ENCODE measurements at places on chromosomes 6 and 20.
A peak's percentile ranks its signal among the peaks of the same experiment; 100 is the strongest.

DNA sequence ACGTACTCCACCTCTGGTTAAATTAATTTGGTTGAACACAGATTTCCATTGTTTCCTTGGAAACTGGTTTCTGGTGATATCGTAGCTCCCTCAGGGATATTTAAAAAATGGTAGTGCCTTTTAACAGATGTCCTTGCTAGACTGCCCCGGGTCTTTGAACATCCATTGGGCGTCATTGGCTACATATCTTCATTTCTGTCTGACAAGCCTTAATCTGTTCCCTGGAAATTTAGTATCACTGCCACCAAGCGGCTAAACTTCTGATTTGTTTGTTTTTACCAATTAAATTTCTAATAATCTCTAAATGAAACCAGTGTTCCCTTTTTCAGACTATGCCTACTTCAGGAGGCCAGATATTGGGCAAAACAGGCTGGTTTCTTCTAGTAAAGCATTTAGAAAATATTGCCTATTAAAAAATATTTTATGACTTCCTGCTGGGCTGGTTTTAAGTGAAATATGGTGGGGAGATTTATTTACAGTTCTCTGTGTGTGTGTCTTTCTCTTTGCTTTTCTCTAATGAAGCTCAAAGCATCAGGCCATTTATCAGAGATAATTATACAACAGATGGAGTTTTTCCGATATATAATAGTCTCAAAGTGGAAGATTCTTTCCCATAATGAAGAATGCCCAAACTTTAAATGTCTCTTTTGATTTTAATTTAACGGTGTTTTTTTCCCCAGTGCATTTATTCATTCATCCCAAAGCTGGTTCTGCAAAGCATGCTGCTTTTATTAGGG, 249.5 kb downstream of the ZFAND3 start:
- no peak for DNase-seq

GRCh38 chr20:4748847-4749246, 27.1 kb downstream of the PRND start:
- DNase-seq, result no peak

- DNase-seq, result peak; percentile 32
Measured at GRCh38 chr20:58647796-58648501, 3.1 kb upstream of the STX16 start.

DNA sequence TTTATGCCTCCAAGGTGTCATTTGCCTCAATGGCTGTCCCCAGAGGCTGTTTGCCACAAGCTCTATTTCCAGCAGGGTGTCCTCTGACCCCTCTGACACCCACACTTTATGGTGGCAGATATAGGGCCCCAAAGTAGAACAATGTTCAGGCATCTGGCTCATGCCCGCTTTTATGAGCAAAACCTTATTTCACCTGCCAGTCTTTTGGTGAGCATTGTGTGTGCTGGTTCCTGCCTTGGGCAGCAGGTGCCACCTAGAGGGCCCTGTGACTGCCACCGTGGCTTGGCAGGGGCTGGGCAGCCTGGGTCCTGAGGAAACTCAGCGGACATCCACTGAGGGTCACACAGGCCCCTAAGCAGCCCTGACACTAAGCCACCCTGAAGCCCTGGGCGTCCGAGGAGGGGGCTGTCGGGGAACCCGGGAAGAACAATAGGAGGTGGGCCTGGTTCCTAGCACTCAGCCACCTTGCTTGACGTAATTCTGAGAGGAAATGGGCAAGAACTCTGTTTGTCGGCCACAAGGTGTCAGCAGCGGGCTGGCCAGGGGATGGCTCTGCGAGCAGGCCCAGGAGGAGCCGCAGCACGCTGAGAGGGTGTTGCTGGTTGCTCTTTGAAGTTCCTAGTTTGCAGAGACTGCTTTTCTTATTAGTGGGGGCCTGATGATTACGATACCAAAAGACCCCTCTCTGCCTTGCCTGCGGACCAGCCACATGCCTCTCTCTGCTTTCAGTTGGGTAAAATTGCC, 148.9 kb downstream of the SCML4 start:
- peak; percentile 67 for DNase-seq

DNA sequence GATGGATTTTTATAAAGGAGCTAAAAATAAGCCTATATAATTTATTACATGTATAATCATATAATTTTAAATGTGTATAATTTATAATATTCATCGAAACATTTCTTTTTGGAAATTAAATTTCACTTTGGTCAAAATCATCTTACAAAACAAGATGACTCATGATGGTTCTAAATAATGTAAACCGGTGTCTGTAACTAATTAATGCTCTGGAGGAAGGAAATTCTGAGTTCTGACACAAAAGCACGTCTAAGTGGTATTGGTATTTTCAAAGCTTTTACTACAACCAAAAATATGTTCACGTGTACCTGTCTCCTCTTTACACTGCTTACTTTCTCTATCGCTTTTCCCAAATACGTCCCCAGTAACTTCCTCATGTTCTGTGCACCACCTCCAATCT, 134.1 kb downstream of the MTHFD1L start:
- DNase-seq, result no peak

DNA sequence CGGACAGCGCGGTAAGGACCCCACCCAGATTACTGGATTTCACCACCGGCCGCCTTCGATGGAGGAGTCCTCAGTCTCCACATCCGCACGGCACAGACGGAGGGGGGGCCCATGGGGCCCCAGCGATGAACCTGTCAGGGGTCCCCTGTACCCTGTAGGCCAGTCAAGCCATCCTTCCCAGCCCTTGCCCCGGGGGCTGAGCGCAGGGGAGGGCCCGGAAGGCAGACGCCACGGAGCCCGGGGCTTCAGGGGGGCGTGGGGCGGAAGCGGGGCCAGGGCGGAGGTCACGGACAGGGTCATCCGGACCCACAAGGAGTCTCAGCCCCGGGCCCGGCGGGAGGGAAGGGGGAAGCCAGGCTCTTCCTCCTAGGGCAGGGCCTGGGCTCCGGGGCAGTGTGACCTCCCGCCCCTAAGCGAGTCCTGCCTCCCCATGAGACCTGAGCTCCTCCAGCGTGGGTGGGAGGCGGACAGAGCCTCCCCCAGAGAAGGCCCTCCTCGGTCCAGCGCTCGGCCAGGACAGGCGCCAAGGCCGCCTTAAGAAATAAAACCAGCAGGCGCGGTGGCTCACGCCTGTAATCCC, 22.8 kb downstream of the ZBTB46 start:
- DNase-seq, result no peak
